ENCODE measurements at places on chromosomes 11 and 22.

- DNase-seq: no peak
These were observed 72.0 kb upstream of the API5 start for GRCh38 chr11:43239791-43240190.

DNA sequence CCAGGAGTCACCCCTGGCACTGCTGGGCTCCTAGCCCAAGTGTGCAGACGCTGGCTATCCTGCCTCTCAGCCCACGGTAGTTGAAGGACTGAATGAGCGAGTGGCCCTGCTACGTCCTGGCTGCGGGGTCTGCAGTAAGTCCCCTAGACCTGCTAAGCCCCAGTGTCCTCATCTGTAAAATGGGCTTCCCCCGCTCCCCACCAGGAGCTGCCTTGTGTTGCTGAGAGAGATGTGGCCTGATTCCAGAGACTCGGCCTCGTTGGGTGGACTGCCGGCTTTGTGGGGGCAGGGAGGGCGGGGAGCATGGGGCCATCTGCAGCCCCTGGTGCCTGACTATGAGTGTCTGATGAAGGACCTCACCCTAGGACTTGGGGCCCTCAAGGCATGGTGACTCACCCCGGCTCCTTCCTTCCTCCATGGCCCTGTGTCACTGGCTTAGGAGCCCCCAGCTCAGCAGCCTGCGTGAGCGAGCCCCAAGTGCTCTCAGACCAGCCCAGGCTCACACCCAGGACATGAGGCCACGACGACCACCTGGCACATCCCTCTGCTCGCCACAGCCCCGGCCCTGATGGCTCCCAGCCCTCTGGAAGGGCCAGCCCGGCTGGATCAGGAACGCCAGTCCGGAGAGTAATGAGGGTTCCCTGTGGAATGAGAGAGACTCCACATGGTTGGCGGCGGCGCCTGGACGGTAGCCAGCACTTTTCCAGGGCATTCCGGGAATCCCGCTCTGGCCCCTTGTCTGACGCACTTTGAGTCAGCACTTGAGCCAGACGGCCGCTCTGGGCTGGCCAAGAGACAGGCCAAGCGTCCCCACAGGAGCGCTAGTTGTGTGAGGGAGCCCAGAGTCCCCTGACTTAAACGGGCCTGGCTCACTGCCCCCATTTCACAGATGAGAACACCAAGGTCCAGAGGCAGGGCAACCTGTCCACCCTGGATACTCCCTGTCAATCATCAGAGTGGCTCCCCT is 50.5 kb upstream of the SHISAL1 start:
- peak; percentile 98 for DNase-seq

DNA sequence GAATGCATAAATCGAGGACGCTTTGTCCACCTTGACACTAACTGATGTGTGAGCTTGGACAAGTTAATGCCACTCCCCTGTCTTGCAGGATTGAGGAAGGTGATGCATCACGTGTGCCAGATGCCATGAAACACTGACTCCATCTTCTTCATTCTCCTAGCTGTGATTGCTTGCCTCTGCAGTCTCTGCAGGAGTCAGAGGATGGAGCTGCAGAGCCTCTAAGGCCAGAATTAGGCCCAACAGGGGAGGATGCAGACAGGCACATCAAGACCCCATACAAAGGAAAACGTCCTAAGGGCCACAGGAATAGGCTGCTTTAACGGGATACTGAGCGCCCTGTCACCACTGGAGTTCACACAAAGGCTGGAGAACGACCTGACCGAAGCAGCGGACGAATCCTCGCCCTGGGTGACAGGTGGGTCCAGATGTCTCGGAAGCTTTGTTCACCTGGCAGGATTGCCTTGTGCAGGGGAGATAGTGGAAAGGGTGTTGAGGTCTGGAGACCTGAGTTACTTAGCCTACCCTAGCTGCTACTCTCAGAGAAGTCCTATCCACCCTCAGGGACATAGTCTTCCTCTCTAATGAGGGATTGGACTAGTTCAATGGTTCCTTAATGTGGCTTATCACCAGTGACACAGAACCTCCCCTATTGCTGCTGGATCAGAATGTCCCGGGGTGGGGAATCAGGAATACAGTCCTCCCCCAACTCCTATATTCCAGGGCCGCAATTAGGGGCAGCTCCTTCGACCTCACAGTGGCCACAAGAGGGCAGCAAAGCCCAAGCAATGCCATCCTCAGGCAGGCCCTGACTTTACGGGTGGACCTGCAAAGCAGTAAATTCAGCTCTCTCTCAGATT is 32.4 kb downstream of the DBX1 start:
- DNase-seq: peak; percentile 84

DNA sequence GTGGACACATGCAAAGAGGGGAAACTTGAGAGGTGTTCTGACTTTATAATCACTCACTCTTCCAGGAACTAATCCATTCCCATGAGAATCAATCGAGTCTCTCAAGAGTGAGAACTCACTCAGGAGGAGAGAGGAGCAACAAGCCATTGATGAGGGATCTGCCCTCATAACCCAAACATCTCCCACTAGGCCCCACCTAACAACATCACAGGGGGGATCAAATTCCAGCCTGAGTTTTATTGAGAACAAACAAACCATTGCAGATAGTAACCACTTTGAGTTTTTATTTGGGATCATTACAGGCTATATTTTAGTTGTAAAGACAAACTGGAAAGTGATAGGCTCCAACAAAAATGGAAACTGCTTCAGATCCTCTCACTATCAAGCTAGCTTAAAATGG is 328.8 kb upstream of the CTSC start:
- no peak for DNase-seq

- no peak for DNase-seq
These were observed 57.9 kb upstream of the PARVA start for GRCh38 chr11:12319461-12319951.

DNA sequence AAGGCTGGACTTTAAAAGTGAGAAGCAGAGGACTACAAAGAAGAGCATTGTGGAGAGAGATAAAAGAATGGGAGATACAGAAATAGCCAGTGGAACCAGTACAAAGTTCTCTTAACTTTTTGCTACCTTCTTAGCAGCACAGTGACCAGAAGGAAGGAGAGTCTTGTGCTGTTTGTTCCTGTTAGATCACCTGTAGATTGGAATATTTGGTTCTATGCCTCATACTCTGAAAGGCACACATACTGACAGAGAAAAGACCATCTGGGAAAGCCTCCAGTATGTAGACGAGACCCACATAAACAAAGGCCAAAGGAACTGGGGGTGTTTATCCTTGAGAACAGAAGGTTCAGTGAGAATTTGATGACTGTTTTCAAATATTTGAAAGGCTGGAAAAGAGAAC is 18.7 kb downstream of the RNF141 start:
- DNase-seq: no peak

- no peak for DNase-seq
These were observed 71.7 kb downstream of the RAB38 start for GRCh38 chr11:88103337-88104206.

GRCh38 chr11:85989746-85990145 is 79.1 kb downstream of the PICALM start:
- DNase-seq: no peak

DNA sequence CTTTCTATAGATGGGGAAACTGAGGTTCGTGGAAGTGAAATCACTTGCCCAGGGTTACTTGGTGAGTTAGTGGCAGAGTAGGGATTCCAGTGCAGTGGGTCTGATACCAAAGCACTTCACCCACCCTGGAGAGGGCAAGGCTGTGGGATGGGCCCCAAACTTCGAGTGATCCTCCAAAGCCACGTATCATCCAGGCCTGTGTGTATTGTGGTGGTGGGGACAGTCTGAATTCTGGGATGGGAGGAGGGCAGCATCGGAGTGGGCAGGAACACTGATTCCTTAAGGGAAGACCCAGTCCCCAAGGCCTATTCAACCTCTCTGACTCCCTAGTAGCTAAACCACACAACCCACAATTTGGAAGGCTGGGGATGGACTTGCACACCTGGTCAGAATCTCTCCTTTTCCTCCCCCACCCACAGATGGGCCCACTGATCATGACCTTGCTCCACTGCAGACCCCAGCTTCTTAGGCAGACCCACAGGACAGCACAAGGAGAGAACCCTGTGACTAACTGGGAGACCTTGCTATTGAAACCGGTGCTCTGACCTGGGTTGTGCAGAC is 11.5 kb downstream of the TMPRSS13 start:
- no peak for DNase-seq

GRCh38 chr11:88398791-88399570 is 61.4 kb upstream of the CTSC start:
- no peak for DNase-seq

DNA sequence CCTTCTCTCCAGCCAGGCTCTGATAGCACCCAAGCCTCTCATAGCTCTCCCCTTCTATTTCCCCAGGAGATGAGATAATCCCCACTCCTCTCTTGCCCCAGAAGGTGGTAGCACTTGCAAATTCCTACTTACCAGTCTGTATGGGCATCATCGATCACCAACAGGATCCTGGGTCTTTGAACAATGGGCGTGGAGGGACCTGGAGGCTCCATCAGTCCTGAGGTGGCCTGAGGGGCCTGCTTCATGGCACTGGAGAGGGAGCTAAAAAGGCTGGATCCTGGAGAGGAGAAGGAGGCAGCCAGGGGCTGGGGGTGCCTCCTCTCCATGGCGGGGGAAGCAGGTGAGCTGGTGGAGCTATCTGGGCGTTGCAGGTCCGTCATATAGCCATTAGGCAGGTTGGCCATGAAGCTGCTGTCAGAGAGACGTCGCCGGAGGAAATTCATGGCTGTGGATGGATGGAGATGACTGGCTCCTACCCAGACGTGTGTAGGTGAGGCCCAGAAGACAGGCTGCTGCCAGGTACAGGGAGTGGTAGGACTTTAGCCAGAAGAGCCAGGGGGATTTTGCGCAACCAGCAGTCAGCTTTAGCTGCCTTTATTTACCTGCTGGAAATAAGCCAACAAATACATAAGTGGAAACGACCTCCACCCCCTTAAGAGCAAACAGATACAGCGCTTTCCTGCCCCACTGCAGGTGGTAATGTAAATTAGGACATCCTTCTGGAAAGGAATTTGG is 51.8 kb downstream of the SYN3 start:
- DNase-seq: no peak

DNA sequence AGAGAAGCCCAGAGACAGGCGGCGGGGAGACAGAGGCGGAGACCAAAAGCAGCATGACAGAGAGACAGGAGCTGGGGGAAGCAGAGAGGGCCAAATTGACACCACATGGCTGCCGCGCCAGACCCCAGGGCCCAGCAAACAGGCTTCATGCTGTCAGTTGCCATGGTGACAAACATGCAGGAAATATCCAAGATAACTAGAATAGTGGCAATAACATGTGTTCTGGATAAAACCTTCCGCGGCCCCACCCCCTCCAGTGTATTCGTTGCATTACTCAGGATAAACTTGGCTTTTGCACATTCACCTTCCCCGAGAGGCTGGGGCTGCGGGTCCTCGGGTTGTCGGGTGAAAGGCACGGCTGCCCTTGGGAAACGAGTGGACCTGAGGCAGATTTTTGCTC is 49.9 kb upstream of the CDON start:
- no peak for DNase-seq

DNA sequence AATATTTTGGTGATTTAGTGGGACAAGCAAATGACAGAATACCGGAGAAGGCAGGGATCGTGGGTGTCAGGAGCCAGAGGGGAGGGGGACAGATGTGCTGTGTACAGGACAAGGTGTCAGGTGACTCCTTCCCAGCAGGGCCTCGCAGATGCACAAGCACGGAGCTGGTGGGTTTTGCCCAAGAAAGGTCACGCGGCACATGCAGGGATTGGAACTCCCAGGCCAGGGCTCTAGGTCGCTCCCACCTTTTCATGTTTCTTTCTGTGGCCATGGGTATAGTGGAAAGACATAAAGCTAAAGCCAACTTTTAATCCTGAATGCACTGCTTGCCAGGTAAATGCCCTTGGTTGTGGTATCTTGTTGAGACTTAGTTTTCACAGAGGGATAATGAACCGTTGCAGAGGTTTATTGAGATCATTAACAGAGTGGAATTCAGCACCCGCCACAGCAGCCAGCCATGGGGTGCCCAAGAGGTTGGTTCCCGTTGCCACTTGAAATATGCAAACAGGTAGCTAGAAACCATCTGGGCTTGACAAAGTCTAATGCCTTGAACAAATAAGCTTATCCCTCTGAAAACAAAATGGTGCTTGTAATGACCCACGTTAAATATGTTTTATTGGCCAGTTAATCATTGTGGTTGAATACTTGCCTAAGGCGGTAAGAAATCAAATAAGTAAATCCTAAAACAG is 10.1 kb downstream of the C22orf23 start:
- no peak for DNase-seq

GRCh38 chr11:76392870-76393269 is 11.7 kb downstream of the GVQW3 start:
- no peak for DNase-seq

DNA sequence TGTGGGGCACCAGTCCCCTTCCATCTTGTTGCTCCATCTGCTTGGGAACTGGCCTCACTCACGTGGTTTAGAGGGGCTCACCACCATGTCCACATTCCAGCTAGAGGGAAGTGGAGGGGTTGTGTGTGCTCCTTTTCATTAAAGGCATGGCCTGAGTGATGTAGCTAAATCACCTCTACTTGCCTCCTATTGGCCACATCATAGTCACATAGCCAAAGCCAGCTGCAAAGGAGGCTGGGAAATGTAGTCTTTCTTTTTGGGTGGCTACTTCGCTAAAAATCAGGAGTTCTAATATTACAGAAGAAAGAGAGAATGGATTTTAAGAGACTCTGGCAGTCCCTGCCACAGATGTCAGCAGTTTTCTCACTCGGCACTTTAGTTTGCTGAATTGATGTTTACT is 63.0 kb upstream of the ALX4 start:
- no peak for DNase-seq

DNA sequence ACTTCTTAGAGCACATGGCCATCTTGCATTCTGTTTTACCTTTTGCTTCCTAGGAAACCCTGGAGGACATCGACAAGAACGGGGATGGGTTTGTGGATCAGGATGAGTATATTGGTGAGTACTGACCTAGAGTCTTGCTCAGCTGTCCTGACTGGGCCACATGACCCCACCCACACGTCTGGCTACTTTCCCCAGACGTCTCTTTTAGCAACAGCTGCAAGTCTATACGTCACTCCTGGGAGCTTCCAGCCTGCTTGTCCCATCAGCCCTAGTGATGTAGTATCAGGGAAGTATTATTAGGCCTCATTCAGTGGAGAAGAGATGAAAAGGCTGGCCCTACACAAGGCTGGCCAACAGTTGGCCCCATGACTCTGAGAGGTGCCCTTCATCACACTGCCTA is 9.6 kb downstream of the RCN1 start:
- DNase-seq: no peak

GRCh38 chr11:62782753-62783152 is 4.4 kb upstream of the TMEM179B start:
- DNase-seq: no peak

- no peak for DNase-seq
These were observed 174.7 kb upstream of the NAV2 start for GRCh38 chr11:19537803-19538453.

GRCh38 chr22:38652859-38653258 is 3.3 kb downstream of the FAM227A start:
- DNase-seq: no peak

DNA sequence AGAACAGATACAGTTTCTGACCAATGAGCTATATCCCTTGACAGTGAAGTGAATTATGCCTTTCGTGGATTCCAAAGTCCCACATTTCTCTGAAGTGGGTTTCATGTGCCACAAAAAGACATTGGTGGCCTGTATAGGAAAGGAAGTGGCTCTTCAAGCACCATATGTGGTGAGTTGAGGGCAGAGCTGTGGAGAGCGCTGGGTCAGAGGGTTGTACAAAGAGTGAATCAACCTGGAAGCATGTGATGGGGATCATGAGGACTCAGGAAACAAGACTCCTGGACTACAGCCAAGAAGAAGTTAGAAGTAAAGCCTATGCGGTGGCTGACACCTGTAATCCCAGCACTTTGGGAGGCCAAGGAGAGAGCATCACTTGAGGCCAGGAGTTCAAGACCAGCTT is 579 bp upstream of the SLC5A4 start:
- no peak for DNase-seq

- no peak for DNase-seq
These were observed 64.6 kb downstream of the SOX6 start for GRCh38 chr11:16291729-16292128.

All from ascending aorta (tissue), 2 donors.